B cell (primary cell): ENCODE measurements at places on chromosomes 12 and 14.

GRCh38 chr12:54588110-54588889 is at the start of gene PPP1R1A:
PPP1R1A (minus strand) TSS chr12:54588659; CDS start chr12:54588488, 171 bp downstream.
- DNase-seq = peak; percentile 25

DNA sequence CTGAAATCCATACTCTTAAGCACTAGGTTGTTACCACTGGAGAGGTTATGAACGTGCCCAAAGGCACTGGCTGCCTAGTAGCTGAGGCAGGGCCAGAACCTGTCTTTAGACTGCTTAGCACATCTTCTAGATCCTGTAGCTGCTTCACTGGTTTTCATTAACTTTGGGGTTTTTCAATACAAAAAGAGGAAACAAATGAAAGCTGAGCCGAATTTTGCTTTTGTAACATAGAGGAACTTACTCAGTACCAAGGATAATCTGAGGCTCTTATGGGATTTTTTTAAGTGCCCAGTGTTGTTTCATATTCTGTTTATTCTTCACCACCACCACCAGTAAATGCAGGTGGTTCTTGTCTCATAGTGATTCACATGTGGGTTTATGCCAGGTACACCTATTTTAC is 396.1 kb downstream of the RAD51B start:
- DNase-seq = peak; percentile 71

- DNase-seq = no peak
Observed at GRCh38 chr12:16949871-16950667, 344.1 kb upstream of the LMO3 start.

GRCh38 chr12:87849074-87849473 is 180.1 kb downstream of the C12orf50 start:
- DNase-seq = no peak

- DNase-seq = no peak
Observed at GRCh38 chr12:107783406-107784376, 9.2 kb downstream of the ASCL4 start.

DNA sequence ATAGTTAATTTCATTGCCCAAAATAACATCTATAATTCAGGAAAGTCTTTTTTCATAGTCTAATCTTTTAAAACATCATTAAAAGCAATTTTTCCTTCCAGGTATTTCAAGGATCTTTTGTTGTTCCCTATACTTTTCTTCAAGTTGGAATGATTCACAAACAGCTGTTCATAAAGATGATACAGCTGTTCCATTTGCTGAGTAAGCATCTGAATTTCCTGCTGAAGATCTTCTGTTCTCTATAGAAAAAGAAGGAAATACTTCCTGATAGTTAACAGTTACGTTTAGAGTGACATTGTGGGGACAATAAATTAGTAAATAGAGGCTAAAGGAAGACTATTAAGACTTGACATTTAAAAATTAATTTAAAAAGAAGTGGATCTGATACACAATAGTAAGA is 30.3 kb upstream of the ESR2 start:
- DNase-seq = no peak

- DNase-seq = no peak
Observed at GRCh38 chr12:22396735-22397134, 62.2 kb upstream of the ST8SIA1 start.

GRCh38 chr14:72177251-72177650 is 245.0 kb downstream of the RGS6 start:
- DNase-seq = no peak

GRCh38 chr12:107448198-107448597 is 237.4 kb upstream of the PWP1 start:
- no peak for DNase-seq

DNA sequence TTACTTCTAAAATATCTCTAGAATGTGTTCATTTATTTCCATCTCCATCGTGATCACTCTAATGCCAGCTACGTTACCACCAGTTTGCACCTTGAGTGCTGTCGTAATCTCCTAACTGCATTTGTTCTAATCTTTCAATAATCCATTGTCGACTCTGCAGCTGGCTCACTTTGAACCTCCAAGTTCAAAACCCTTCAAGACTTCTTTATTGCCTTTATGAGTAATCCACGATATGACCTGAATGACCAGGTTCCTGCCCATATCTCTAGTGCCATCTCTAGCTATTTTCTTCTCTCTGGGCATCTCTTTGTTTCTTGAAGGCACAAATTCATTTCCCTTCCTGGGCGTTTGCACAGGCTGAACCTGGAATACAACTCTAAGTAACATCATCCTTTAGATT is 76.7 kb downstream of the SRGAP1 start:
- no peak for DNase-seq

- DNase-seq = no peak
Observed at GRCh38 chr12:13670285-13670866, 311.0 kb downstream of the GRIN2B start.

- DNase-seq = peak; percentile 59
Observed at GRCh38 chr12:92502417-92503028, 200.3 kb upstream of the PLEKHG7 start.

DNA sequence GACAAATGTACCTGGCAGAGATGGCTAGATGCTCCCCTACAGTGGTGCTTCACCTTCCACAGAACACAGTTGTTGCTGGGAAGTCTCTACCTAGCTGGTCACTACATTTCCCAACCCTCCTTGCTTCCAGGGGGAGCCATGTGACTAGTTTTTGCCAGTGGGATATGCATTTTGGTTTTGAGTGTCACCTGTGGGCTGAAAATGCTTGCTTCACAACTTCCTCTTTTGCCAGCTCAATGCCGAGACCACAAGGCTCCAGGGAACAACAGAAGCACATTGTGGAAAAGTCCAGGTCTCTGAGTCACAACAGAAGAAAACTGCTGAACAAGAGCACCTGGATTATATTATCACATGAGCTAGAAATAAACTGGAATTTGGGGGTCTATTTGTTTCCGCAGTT is 48.5 kb upstream of the ARHGAP5 start:
- peak; percentile 26 for DNase-seq

- DNase-seq = peak; percentile 34
Observed at GRCh38 chr14:59055439-59056045, 132.9 kb upstream of the DAAM1 start.

DNA sequence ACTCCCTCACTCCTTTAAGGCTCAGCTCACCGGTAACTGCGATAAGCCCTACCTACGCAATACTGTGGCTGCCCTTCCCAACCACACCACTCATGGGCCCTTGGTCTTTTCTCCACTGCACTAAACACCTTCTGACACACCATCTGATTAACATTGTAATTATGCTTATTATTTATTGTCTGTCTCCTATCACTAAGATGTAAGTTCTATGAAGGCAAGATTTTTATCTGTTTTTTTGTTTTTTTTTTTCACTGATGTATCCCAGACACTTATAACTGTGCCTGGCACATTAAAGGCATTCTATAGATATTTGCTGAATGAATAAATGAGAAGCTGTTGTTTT is 34.2 kb upstream of the PYGL start:
- no peak for DNase-seq

- DNase-seq = no peak
Observed at GRCh38 chr12:12461923-12462315, 100.7 kb downstream of the DUSP16 start.

DNA sequence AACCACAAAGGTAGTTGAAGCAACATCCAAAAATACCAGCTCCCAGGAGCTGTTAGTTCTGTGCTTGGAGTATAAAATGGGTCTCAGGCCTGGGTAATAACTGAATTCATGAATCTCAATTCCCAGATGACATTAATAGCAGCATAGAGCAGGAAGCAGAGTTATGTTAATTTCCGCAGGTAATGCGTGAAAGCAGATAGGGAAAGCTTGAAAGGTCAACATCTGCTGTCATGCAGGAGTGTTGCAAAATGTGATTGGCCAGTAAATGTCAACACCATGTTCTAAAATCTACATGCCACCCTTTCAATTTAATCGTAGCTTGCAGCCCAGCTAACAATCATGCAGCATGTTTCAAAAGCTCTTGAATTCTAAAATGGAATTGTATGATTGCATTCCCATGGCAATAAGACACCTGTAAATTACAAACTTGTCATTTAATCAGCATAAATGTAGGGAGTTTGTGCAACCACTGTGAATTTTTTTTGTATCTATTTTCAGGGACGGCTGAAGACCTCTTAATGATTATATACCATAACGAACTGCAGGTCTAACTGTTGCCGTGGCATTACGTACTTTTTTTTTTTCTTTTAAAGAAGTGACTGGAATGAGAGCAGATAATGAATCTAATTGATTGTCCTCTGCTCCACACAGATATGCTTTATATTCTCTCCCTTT is 635.8 kb upstream of the FOXG1 start:
- no peak for DNase-seq

DNA sequence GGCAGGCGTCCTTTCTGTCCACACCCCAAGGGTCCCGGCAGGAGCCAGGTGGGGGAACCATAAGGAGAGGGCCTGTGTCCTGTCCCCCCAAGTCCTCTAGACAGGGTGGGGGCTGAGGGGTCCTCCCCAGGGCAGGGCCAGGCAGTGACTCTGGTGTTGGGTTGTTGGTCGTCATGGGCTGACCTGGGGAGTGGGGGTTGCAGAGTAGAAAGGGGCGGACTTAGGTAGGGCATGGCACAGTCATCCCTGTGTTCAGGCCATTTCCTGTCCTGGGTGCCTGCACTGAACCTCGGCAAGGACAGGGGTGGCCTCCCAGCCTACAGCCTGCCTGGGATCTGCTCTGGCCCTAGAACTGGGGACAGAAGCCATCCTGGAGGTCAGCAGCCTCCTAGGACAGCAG is 356.2 kb downstream of the TMEM121 start:
- no peak for DNase-seq

- DNase-seq = no peak
Observed at GRCh38 chr12:118436986-118437385, 60.6 kb downstream of the SUDS3 start.

GRCh38 chr14:72962829-72963312 is 36.6 kb downstream of the DCAF4 start:
- no peak for DNase-seq

- DNase-seq = peak; percentile 73
Observed at GRCh38 chr12:52119398-52120254, 40.1 kb downstream of the SMIM41 start.
